Stimulated activated CD8-positive, alpha-beta memory T cell treated with anti-CD3 and anti-CD28 coated beads, Interleukin-2, amount 100 ng/mL, for 1 hour (primary cell): ENCODE measurements at places on chromosomes 7 and 10.
A peak's percentile ranks its signal among the peaks of the same experiment; 100 is the strongest.

- no peak for DNase-seq
Measured at GRCh38 chr10:34479520-34480179, 335.4 kb downstream of the PARD3 start.

GRCh38 chr7:80533287-80533686 lies 21.4 kb upstream of the GNAT3 start:
- no peak for DNase-seq

GRCh38 chr10:21501731-21502347 lies 23.6 kb downstream of the SKIDA1 start:
- no peak for DNase-seq

- no peak for DNase-seq
Measured at GRCh38 chr10:88840104-88840503, 11.5 kb downstream of the ANKRD22 start.

GRCh38 chr10:74825371-74826141 lies 844 bp upstream of the KAT6B start:
- DNase-seq = peak; percentile 31

GRCh38 chr7:155682484-155682883 lies 38.0 kb downstream of the RBM33 start:
- no peak for DNase-seq

GRCh38 chr7:69668339-69668870 lies 70.1 kb downstream of the AUTS2 start:
- DNase-seq = no peak

DNA sequence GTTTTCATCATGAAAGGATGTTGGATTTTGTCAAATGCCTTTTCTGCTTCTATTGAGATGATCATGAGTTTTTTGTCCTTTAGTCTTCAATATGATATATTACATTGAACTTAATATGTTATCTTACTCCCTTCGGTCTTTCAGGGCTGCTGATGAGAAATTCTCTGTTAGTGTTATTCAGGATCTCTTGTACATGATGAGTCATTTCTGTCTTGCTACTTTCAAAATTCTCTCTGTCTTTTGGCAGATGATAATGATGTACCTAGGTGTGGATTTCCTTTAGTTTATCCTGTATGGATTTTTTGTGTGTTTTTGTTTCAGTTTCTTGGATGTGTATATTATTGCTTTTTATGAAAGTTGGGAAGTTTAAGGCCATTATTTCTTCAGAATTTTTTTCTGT lies 320.9 kb upstream of the NPSR1 start:
- no peak for DNase-seq

- DNase-seq = no peak
Measured at GRCh38 chr10:28993861-28994260, 295.0 kb upstream of the LYZL1 start.

DNA sequence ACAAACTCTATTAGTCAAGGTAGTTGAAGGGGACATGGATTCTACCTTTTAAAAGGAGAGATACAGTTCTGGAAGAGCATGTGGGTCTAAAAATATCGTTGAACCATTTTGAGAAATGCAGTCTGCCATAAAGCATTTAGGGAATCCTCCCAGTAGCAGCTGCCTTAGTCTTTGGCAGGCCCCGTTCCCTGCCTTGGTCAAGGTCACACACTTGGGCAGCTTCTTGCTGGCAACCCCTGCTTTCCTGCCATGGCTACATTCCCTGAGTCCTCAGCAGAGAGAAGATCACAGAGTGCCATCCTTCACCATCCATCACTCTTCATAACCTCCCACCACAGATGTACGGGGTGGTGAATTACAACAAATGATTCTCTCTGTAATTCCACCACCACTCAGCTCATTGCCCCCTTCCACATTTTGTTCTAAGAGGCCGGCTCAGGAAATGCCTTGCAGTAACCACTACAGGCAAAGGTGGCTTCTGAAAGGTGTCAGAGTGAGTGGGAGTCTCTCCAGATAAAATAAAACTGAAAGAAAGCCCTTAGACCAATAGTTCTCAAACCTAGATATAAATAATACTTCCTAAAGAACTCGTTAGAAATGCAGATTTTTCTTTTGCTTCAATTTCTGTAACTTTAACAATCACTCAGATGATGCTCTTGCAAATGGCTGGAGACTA lies 121.4 kb upstream of the STK17A start:
- no peak for DNase-seq

DNA sequence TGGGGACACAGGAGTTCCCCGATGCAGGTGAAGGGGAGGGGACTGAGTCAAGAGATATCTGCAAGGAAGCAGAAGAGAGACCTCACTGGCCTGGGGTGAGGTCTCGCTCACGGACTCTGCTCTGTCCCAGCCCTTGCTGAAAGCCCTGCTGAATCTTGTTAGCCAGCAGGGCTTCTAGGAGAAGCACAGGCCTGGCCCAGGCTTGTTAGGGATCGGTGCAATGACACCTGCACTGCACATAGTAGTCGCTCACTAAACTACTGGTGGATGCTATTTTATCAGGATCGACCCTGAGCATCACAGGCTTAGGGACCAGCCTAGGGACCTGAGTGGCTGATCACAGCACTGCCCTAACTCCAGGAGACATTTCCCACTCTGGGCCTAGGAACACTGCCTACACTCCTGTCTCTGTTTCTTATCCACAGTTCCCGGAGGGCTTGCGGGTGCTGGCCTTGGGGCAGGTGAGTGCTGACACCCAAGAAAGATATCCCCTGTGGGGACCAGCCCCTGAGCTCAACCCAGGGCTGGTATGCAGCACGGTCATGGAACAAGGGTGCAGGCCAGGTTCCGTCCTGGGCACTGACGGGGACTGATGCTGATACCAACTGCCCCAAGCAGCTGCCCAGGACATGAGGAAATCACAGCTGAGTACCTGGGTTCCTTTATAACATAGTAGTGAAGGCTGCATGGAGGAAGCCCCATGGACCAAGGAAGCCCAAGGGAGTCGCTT lies 13.0 kb downstream of the ELN start:
- DNase-seq = no peak

- DNase-seq = no peak
Measured at GRCh38 chr7:49497471-49497870, 276.0 kb upstream of the VWC2 start.

DNA sequence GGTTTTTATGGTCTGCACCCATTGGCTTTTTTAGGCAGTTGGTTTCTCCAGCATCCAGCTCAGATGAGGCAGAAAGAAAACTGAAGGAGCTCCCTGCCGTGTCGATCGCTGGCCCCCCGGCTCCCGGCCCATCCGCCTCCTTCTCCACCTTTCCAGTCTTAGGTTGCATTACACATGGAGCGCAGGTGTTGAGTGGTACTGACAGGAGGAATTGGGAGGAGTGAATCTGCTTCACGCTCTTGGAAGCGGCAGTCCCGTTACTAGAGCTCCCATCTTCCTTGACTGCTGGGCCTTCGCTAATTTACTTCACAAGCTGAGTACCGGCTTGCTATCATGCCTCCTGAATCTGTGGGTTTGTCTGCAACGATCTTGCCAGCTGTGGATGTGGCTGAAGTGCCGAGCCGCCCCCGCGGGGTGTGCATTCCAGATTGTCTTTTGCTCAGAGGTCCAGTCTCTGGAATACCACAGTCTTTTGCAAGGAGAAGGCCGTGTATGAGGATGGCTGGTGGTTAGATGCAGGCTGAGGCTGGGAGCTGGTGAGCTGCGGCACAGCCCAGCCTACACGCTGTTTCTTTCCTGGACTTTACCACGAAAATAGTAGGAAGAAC lies 17.1 kb downstream of the IQCE start:
- no peak for DNase-seq

GRCh38 chr7:50828116-50828515 lies 45.4 kb upstream of the GRB10 start:
- DNase-seq = no peak
